Stimulated activated CD4-positive, alpha-beta T cell treated with anti-CD3 and anti-CD28 coated beads, TNF-alpha, amount 100 ng/mL, for 4 hours (primary cell): ENCODE measurements at places on chromosomes 12 and 14.

GRCh38 chr14:96576937-96577336 is 74.8 kb downstream of the PAPOLA start:
- DNase-seq = no peak

DNA sequence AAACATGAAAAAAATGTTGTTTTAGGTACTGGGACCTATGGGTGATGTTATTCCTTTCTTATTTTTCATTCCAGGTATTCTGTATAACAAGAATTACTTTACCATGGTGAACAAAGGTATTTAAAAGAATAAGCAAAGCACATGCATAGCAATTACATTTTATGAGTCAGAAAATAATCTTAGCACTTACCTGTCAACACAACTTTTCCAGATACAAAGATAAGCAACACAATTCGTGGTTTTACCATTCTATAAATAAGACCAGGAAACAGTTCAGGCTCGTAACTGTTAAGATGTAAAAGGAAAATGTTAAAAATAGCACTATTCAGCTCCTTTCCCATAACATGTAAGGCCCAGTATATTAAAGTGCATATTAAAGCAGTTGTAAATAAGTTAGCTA is 12.3 kb upstream of the ATG14 start:
- DNase-seq = no peak

DNA sequence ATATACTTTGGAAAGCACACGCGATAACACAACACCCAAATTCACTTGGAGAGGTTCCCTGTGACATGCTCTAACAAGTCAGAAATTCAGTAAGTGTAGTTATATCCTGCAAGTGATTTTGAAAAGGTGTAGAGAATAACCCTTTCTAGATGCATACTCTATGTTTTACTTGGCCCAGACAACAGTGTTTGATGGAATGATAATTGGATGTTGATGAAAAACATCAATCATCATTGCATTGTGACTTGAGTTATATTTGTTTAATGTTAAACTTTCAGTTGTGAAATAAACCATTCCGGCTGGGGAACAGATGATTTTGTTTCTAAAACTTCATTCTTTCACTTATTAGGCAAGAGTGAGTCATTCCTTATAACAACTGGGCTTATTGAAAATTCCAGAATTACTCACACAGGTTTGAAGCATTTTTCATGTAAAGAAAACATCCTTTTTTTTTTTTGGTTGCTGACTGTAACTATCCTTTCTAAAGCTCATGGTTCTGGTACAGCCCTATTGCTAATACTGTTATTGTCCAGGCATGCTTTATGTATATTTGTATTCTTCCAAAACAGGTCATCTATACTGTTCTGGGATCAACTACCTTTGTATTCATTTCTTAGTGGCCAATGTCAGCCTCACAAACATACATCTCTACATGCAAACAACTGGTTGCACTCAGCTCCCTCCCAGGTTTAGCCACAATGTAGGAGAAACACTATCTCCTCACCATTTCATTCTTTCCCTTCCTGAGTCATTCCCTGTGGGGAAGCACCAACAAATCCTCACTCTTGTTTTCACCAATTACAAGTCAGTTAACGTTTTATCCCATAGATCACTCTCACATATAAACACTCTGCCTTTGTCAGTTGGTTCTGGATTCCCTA is 121.2 kb upstream of the LRIG3 start:
- DNase-seq = no peak

- no peak for DNase-seq
Measured at GRCh38 chr14:61623927-61624326, 71.4 kb upstream of the HIF1A start.

- no peak for DNase-seq
Measured at GRCh38 chr12:2890001-2890387, 697 bp upstream of the TULP3 start.

GRCh38 chr14:76917745-76918255 is 91.6 kb downstream of the LRRC74A start:
- no peak for DNase-seq

GRCh38 chr14:106845286-106846087 is 1319.1 kb downstream of the TMEM121 start:
- no peak for DNase-seq

- no peak for DNase-seq
Measured at GRCh38 chr12:45490232-45490881, 239.1 kb upstream of the ARID2 start.

DNA sequence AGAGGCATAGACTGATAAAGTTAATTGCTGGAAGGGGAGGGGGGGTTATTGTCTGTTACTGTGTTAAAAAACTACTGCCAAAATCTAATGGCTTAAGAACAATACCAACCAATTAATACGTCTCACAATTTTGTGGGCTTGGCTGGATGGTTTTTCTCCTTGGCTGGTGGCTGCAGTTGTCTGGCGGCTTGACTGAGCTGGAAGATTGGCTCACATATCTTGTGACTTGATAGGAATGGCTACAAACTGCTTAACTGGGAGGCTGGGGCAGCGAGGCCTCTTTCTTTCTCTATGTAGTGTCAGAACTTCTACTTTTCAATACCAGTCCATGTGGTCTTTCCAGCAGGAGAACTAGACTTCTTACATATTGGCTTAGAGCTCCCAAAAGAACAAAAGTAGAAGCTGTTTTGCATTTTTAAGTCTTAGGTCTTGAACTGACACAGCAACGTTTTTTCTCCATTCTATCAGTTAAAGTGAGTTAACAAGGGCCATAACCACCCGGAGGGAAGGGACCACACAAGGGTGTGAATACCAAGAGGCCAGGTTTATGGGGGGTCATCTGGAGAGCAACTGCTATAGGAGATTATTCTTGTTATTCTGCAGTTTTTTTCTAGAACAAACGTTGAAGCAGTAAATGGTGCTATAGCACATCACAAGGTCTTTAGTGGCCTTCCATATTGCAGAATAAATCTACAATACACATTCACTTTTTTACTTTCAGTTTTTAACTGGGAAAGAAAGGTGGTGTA is 46.9 kb downstream of the ZDHHC17 start:
- no peak for DNase-seq

DNA sequence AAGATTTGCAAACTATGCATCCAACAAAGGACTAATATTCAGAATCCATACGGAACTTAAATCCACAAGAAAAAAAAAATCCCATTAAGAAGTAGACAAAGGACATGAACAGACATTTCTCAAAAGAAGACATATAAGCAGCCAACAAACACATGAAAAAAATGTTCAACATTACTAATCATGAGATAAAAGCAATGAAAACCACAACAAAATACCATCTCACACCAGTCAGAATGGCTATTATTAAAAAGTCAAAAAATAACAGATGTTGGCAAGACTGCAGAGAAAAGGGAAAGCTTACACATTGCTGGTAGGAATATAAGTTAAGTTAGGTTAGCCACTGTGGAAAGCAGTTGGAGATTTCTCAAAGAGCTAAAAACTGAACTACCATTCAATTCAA is 16.2 kb downstream of the CDK17 start:
- no peak for DNase-seq
